ENCODE measurements at places on chromosomes 7 and 10. TPM values are rescaled to one million over a fixed set of nuclear protein-coding genes. Genes with fewer than 3 reads are reported as not detected.

Gene MYL7
- total RNA-seq = 1.2 TPM

GRCh38 chr7:21965291-21965690 lies 19.6 kb upstream of the CDCA7L start:
- no peak for DNase-seq

Gene XRCC2
- 3.2 TPM for total RNA-seq

DNA sequence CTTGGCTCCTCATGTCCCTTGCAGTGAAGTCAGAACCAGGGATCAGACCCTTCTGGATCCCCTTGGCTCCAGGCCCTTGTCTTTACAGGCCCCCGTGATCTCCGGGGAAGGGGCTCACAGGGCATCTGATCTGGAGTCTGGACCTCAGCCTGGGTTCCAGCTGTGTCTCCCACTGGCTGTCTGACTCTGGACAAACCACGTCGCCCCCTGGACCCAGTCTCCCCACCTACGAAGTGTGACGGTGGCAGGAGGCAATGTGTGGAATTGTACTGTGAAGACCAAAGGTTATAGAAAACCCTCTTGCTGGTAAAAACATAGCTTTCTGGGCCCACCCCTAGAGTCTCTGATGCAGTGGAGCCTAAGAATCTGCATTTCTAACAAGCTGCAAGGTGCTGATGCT lies 15.5 kb upstream of the C10orf71 start:
- DNase-seq = no peak

Gene OR2A5
- total RNA-seq = not detected

Gene HTR5A
- not detected for total RNA-seq

- DNase-seq = no peak
These were observed 5.1 kb downstream of the UNCX start for GRCh38 chr7:1237704-1238255.

Gene TBL2
- 56.5 TPM for total RNA-seq

- no peak for DNase-seq
These were observed 45.1 kb upstream of the CDK14 start for GRCh38 chr7:90551036-90551435.

Gene SCART1
- total RNA-seq = 0.14 TPM

DNA sequence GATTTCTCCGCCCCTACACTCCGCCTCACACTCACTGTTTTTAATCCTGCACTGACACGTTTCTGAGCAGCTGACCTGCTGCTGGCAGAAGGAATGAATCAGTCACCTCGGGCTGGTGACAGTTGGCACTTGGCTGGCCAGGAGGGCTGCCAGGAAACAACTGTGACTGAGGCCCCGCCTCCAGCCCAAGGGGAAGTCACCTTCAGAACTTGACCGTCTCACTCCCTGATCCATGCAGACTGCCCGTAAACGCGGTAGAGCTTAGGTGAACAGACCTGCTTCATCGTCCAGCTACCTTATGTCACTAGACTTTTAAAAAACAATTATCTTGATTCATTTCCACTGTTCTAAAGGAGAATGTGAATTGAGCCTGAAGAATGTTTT lies 107.5 kb downstream of the DOCK1 start:
- DNase-seq = peak; percentile 48

Measured in kidney epithelial cell (primary cell).